Activated CD4-positive, alpha-beta T cell treated with anti-CD3 and anti-CD28 coated beads for 36 hours (primary cell): ENCODE measurements at places on chromosomes 2 and 18. TPM values are rescaled to one million over a fixed set of nuclear protein-coding genes. Genes with fewer than 3 reads are reported as not detected.

- DNase-seq: peak; percentile 62
- no peak overlapping the region for H3K27ac ChIP-seq
- peak overlapping the region; percentile 67 for H3K4me3 ChIP-seq
- H3K36me3 ChIP-seq: no peaks in the 10 kb centered on the region
- H3K27me3 ChIP-seq: peaks cover 6% of the 10 kb centered on the region
Observed at GRCh38 chr2:10432311-10433181, 15.6 kb downstream of the ODC1 start.

DNA sequence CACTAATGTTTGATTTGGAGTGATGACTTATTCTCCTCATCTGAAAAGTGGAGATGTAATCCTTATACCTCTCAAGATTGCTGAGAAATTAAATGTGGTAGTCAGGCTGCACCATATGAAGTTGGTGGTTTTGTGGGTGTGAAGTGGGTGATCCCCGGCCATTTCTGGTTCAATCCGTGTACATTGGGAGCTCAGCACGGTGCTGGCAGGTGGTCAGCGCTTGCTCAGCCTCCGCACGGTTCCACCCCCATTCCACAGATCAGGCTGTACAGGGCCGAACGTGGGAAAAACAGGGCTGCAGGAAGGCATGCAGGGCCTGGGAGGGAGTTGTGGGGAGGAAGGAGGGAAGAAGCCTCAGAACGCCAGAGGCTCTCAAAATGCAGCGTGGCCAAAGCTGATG is 198.3 kb downstream of the INO80D start:
- DNase-seq: no peak
- no peaks in the 10 kb centered on the region for H3K4me1 ChIP-seq
- no peak overlapping the region for H3K4me3 ChIP-seq
- no peak overlapping the region for H3K27ac ChIP-seq
- no peaks in the 10 kb centered on the region for H3K36me3 ChIP-seq
- H3K27me3 ChIP-seq: peaks cover 7% of the 10 kb centered on the region

DNA sequence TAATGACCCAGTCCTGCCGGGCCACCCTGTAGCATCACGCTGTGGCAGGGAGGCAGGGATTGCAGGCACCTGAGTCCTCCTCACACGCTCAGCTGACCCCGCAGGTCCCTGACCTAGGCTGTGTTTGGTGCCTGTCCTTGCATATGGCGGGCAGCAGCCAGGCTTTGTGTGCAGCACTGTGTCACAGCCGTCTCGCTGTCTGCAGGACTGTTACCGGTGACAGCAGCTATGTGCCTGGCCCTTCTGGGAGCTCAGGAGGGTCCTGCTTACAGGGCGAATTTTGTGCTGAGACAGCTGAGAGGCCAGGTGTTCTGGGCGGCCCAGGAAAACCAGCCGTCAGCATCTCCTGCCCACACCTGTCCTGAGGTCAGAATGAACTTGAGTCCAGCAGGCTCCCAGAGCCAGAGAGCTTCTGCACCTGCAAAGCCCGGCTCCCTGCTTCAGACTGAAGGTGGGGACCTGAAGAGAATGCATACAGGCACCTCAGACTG is 10.4 kb upstream of the ARID5A start:
- no peaks in the 10 kb centered on the region for H3K36me3 ChIP-seq
- H3K4me3 ChIP-seq: no peak overlapping the region
- H3K27ac ChIP-seq: peak overlapping the region; percentile 49
- H3K27me3 ChIP-seq: peaks cover 2% of the 10 kb centered on the region
- DNase-seq: no peak

GRCh38 chr2:222891890-222892289 is 31.1 kb downstream of the ACSL3 start:
- no peak overlapping the region for H3K27ac ChIP-seq
- H3K36me3 ChIP-seq: peaks cover 11% of the 10 kb centered on the region
- peaks cover 25% of the 10 kb centered on the region for H3K4me1 ChIP-seq
- no peaks in the 10 kb centered on the region for H3K27me3 ChIP-seq

DNA sequence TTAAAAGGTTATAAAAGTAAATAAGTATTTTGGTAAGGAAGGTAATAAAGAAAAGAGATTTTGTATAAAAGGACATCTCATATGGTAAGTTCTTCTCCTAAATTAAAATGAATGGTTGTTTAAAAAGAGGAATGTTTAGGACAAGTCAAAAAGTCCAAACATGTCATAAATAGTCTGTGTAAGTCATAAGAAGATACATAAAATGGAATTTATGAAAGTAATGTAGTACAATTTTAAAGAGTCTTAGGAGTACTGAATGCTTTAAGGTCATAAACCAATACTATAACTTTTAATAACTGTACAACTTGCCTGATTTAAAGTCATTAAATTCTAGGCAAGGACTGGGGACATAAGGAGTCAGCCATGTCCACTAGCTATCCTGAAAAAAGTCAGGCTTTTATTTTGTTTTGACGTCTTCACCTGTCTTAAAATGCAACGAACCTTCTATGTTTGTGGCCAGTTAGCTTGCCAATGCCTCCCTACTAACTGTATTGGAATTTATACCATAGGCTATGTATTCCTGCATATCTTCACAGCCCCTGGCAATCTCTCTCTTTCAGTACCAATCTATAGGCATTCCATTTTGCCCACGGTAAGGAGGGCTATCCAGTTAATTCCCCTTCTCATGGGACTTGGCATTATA is 312.3 kb upstream of the LRRTM4 start:
- DNase-seq: no peak
- H3K27ac ChIP-seq: no peak overlapping the region
- H3K27me3 ChIP-seq: no peaks in the 10 kb centered on the region
- H3K4me1 ChIP-seq: no peaks in the 10 kb centered on the region

DNA sequence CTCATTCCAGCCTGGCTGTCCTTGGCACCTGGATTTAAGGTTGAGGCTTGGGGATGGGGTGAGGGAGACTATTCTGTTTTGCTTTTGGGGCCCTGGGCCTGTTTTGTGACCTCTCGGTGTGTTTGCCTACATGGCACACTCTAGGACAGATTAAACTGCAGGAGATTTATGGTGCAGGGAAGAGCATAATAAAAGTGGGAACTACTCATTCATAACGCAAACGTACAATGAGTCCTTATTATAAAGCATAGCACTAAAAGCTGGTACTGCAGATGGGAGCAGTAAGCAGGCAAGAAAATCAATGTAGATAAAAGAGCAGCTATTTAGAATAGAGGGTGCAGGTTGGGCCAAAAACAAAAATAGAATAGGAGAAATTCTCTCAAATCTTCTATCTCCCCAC is 238.4 kb downstream of the ACTR3 start:
- H3K4me3 ChIP-seq: no peak overlapping the region
- no peak for DNase-seq
- H3K36me3 ChIP-seq: no peaks in the 10 kb centered on the region

DNA sequence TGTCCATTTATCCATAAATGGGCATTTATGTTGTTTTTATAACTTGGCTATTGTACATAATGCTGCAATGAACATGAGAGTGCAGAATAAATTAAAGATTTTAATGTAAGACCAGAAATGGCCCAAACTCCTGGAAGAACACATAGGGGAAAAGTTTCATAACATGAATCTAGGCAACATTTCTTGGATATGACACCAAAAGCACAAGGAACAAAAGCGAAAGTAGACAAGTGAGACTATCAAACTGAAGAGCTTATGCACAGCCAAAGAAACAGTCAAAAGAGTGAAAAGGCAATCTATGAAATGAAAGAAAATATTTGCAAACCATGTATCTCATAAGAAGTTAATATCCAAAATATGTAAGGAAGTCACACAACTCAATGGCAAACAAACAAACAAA is 5.8 kb downstream of the IL36A start:
- no peaks in the 10 kb centered on the region for H3K27me3 ChIP-seq
- H3K27ac ChIP-seq: no peak overlapping the region
- no peak overlapping the region for H3K4me3 ChIP-seq
- no peaks in the 10 kb centered on the region for H3K36me3 ChIP-seq

DNA sequence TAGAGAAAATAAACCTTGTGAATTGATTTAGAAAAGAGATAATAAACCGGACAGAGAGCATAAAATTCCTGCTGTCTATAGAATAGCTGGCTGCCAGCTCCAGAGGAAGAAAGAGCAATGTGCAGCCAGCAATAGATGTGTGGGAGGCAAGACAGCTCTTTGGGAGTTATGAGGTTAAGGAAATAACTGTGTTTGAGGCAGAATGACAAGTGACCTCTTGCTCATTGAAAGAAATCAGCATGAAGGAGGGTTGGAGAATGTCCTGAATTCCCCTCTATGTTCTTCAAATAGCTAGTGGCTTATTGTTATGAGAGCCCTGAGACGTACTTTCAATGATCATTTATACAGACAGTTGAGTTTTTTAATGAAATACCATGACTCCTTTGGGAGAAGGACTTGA is 1009.9 kb upstream of the NXPH2 start:
- no peak overlapping the region for H3K27ac ChIP-seq
- H3K4me3 ChIP-seq: no peak overlapping the region
- no peak for DNase-seq
- no peaks in the 10 kb centered on the region for H3K36me3 ChIP-seq
- no peaks in the 10 kb centered on the region for H3K4me1 ChIP-seq

DNA sequence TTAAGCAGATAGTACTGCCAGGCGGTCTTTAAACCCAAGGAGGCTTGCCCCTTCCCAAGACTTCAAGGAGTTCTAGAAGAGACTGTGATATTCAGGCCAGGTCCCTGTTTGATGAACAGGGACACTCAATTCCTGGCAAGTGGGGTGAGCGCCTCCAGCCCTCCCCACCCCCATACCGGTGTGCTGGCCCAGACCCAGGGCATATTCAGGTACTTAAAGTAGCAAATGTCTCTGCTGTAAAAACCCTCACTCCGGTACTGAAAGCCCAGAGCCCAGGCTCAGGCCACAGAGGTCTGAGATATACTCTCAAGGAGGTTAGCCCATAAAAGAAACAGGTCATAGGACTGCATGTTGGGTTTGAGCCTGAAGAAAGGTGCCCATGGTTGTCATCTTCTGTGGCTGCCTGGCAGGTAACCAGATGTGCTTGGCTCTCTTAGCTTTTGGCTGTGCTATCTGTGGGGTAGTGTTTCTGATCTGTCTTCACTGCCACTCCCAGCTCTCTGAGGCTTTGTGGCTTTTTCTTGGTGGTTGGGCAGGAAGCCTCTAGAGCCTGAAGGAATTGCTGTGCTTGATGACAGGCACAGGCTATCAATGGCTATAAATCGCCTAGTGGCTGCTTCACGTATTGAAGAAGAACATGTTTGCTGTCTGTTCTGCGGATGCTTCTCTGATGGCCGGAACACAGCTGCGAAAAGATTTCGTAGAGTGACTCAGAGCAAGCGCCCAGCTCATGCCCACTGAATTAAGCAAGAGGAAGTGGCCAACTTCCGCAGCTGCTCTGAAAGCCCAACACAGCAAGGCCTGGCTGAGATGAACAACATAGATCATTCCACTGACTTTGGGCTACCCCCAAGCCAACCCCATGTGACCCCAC is 63.3 kb upstream of the ALPP start:
- peak overlapping the region; percentile 42 for H3K4me3 ChIP-seq
- peak overlapping the region; percentile 97 for H3K27ac ChIP-seq
- peak; percentile 86 for DNase-seq
- peaks cover 87% of the 10 kb centered on the region for H3K4me1 ChIP-seq

- no peak overlapping the region for H3K27ac ChIP-seq
- no peaks in the 10 kb centered on the region for H3K36me3 ChIP-seq
- DNase-seq: no peak
- peaks cover 3% of the 10 kb centered on the region for H3K27me3 ChIP-seq
- peaks cover 16% of the 10 kb centered on the region for H3K4me1 ChIP-seq
- no peak overlapping the region for H3K4me3 ChIP-seq
Observed at GRCh38 chr18:45821026-45821425, 4.4 kb upstream of the SIGLEC15 start.

DNA sequence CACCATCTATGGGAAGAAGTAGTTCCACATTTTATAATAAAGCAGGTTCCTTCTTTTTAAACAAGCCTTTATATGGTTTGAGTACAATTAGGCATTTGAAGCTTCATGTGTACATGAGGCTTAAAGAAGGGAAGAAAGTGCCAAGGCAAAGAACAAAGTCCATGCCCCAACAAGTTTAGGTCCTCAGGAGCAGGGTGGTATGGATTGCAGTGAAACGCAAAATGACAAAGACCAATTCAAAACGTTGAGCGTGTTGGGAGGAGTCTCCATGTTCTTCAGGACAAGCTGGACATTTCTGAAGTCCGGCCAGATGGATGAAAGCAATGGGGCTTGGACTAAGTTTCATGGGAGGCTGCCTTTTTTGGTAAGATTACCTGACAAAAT is 78.8 kb upstream of the FZD5 start:
- DNase-seq: no peak
- no peaks in the 10 kb centered on the region for H3K27me3 ChIP-seq
- no peak overlapping the region for H3K27ac ChIP-seq

GRCh38 chr2:106095478-106096298 is 98.4 kb downstream of the UXS1 start:
- peak overlapping the region; percentile 62 for H3K4me3 ChIP-seq
- DNase-seq: peak; percentile 85
- peak overlapping the region; percentile 89 for H3K27ac ChIP-seq

DNA sequence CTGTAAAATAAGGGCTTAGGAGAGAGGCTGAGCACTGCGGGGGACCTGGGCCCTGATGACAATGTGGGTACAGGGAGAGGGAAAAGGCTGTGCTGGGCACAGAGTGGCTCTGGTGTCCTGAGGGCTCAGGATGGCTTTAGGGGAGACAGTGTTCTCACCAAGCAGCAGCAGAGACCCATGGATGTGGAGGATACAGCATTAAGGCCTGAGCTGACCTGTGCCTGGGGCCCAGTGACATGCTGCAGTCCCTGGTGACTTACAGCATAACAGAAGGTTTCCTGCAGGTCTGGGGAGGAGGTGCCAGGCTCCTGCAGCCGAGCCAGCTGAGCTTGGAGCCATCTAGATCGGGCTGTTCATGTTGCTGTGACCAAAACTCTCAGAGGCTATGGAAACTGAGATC is 191.3 kb upstream of the SMAD2 start:
- no peak overlapping the region for H3K4me3 ChIP-seq
- no peak for DNase-seq
- no peaks in the 10 kb centered on the region for H3K36me3 ChIP-seq
- H3K27me3 ChIP-seq: peaks cover 5% of the 10 kb centered on the region
- H3K4me1 ChIP-seq: peaks cover 8% of the 10 kb centered on the region

- no peak overlapping the region for H3K27ac ChIP-seq
- no peaks in the 10 kb centered on the region for H3K27me3 ChIP-seq
- H3K4me3 ChIP-seq: no peak overlapping the region
- no peak for DNase-seq
- H3K36me3 ChIP-seq: no peaks in the 10 kb centered on the region
Observed at GRCh38 chr2:185790361-185790760, 51.8 kb downstream of the FSIP2 start.

Gene FER1L5
- not detected for total RNA-seq

Gene CXCR2
- total RNA-seq: 0.14 TPM

Gene WNT10A
- 6.0 TPM for total RNA-seq

Gene SETBP1
- 6.3 TPM for total RNA-seq

Gene LONRF2
- total RNA-seq: 0.02 TPM

Gene PLGLB2
- total RNA-seq: 0.96 TPM

Gene CRYGC
- not detected for total RNA-seq

Gene TEX44
- not detected for total RNA-seq

Gene TUBA3D
- total RNA-seq: not detected

Gene GLI2
- total RNA-seq: not detected
